NCI-H2171 treated with DMSO at 0.1 percent for 48 hours (cell line): ENCODE measurements at places on chromosomes 7 and 10.

DNA sequence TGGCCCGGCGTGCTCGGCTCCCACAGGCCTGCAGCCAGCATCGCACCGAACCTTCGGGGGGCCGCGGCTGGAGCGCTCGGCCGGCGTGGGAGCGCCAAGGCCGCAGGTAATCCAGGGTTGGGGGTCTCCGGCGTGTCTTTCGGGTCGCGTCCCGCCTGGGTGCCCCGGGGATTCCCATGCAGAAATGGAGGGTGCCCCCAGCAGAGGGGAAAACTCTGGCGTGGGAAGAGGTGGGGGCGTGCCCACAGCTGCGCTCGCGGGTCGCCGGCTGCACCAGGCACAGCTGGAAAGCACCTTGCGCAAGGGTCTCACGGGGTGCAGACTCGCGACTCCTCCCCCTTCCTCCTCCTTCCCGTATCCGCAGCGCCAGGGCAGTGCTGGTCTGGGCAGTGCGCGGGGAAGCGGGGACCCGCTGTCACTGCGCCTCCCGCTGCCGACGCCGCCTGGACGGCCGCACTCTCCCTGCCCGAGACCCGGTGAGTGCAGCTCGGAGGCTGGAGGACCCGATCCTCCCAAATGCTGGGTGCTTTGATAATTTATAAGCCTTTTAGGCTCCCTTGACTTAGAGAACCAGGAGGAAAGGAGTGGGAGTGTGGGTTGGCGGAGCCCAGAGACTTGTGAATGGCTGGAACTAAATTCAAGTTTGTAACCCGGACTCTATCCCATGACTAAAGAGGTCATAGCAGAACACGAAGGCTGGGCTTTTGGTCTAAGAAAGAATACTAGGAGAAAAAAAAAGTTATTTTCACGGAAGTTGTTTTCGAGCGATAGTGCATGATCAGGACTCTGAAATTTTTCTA is 489 bp downstream of the MAP3K8 start:
- no peak for DNase-seq

- no peak for DNase-seq
These were observed 47.7 kb downstream of the EGFR start for GRCh38 chr7:55066524-55066923.

- DNase-seq = no peak
These were observed 24.8 kb downstream of the TBC1D12 start for GRCh38 chr10:94427166-94427565.

DNA sequence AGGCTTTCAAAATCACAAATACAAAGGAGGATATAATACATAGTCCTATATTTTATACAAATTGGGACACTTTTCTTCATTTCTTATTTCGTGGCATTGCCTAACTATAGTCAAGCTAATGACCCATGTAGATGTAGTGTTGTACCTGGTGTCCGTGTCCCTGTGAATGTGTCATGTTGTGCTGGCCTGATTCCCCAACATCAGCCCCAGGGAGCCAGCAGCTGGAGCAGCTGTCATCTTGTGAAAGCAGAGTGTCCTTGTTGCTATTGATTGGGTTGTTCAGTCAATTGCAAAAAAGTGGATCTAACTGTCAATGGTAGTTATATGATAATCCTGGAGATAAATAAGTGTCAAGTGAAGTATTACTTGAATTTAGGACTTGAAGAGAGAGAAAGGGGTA is 86.3 kb downstream of the KAT6B start:
- no peak for DNase-seq

DNA sequence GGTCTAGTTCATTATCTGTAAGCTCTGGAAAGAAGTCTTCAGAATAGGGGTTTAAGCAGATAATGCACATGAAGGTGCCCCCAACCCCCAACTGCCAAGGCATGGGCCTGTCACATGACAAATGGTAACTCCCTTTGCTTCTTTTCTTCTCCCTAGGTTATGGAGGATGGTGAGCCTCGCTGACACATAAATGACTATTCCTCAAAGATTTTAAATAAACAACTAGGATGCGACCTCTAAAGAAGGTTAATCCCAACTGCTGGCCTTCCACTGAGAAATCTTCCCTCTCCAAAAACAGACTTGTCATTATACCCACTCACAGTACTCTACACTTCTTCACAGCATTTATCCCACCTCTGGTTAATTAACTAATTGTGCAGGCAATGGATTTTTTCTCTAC is 75.7 kb upstream of the FAM133B start:
- no peak for DNase-seq

DNA sequence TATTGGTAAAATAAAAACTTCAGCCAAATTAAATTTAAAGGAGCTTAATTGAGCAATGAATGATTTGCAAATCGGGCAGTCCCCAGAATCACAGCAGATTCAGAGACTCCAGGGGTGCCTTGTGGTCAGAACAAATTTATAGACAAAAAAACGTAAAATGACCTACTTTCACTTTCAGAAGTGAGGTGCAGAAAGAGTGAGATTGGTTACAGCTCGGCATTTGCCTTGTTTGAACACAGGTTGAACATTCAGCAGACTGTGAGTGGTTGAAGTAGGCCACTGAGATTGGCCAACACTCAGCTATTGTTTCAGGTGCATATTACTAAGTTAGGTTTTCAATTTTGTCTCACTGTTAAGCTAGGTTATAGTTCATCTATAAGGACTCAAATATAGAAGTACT is 153.4 kb downstream of the BICC1 start:
- no peak for DNase-seq

DNA sequence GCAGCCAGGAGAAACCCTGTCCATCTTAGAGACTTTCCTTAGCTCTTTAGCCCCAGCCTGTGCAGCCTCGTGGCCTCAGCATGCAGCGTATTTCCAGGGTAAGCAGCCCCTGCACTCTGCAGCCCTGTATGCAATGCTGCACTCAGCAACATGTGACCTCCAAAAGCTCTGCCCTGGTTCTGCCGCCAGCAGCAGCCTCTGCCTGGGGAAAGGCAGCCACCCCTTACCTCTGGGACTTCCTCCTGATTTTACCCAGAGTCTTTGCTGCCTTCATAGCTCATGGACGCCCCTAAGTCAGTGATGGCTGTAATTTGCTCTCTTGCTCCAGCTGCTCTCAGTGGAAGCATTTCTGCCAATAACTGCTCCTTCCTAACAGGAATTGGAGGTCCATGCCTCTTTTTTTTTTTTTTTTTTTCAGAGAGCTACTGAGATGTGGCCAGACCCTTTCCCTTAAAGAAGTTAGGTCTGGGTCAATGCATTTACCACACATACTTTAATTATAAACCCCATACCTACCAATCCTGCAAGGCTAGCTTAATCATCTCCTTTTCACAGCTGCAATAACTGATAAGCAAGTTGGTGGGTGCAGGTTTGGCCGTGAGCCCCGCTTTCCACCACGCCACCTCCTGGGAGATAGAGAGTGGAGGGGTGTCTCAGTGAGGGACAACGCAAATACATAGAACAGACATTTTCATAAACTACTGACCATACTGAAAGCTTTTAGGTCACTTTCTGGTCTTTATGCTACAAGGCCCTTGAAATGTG is 71.7 kb downstream of the RAMP3 start:
- no peak for DNase-seq

GRCh38 chr7:2723138-2723850 is 35.3 kb downstream of the AMZ1 start:
- DNase-seq = no peak

DNA sequence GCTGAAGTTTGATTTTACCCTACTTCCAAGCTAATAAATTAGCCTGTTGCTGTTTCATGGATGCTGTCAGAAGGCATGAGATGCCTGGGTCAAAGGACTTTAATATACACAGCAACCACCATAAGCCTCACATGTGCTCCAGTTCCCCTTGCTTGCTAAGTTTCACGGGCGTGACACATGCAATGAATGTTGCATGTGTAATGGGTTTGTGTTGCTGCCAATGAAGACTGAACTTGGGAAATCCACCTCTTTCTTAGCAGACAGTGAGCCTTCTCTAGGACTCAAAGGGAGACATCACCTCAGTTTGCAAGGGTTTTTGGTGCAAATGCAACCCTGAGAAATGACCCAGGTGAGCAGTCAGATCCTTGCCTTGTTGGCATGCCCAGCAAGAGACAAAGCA is 505.5 kb upstream of the PODXL start:
- DNase-seq = no peak
